GM12878 (cell line): ENCODE measurements at places on chromosomes 2 and 18. TPM values are rescaled to one million over a fixed set of nuclear protein-coding genes. Genes with fewer than 3 reads are reported as not detected.

- peak; percentile 63 for DNase-seq
Observed at GRCh38 chr2:233385489-233386044, 31.3 kb downstream of the DGKD start.

The MYO7B gene
- polyA plus RNA-seq, result 0.54 and 0.67 TPM in 2 replicates

GRCh38 chr2:205161156-205161839, 521.0 kb upstream of the NRP2 start:
- DNase-seq, result no peak

The PDE1A gene
- not detected in 2 replicates for polyA plus RNA-seq

DNA sequence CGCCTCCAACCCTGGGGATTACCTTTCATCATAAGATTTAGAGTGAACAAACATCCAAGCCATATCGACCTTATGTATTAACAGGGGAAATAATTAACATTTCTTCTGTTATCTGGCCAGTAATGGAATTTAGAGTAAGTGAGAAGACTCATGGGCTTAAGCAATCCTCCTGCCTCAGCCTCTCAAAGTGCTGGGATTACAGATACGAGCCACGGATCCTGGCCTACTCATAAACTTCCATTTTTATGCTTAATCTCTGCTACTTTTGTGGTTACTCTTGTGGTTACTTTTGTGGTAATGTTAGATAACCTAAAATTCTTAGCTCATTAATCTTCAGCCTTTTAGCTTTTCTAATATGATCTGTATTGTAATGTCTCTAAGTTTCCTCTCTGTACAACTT, 159.3 kb upstream of the SLC8A1 start:
- no peak for DNase-seq

- no peak for DNase-seq
Observed at GRCh38 chr2:73109431-73110167, 3.1 kb downstream of the RAB11FIP5 start.

The DOCK10 gene
- 25.9 and 31.0 TPM in 2 replicates for polyA plus RNA-seq

- DNase-seq, result no peak
Observed at GRCh38 chr2:78993518-78994148, 31.9 kb upstream of the REG3G start.
